Natural killer cell (primary cell): ENCODE measurements at places on chromosomes 16 and 17. TPM values are rescaled to one million over a fixed set of nuclear protein-coding genes. Genes with fewer than 3 reads are reported as not detected.
A peak's percentile ranks its signal among the peaks of the same experiment; 100 is the strongest.

DNA sequence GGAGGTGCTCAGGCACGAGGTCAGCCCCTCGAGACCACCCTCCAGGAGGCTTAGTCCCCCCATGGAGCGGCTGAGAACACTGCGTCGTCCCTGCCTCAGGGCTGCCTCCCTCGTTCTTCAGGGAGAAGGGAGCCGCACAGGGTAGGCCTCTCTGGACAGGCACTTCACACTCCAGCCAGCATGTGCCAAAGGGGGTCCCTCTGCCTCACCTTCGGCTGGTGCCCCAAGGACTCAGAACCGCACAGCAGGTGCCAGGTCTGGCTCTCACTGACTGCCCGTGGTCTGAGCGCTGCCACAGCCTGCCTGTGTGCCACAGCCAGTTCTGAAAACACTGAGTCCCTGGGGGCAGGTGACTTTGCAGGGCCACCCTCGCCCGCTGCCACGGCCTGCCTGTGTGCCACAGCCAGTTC is 7.1 kb downstream of the P2RX5 start:
- no peak for DNase-seq
- H3K27ac ChIP-seq: no peak overlapping the region
- peaks cover 46% of the 10 kb centered on the region for H3K4me1 ChIP-seq
- no peak overlapping the region for H3K4me3 ChIP-seq
- H3K27me3 ChIP-seq: peaks cover 3% of the 10 kb centered on the region

GRCh38 chr16:60816461-60816860 is 1219.8 kb downstream of the CDH8 start:
- H3K4me1 ChIP-seq: no peaks in the 10 kb centered on the region
- DNase-seq: no peak
- H3K27me3 ChIP-seq: no peaks in the 10 kb centered on the region
- H3K36me3 ChIP-seq: no peaks in the 10 kb centered on the region

GRCh38 chr17:50056217-50056960 is 479 bp downstream of the ITGA3 start:
- peak overlapping the region; percentile 42 for H3K4me3 ChIP-seq
- DNase-seq: peak; percentile 73
- H3K36me3 ChIP-seq: no peaks in the 10 kb centered on the region

The CEP112 gene
- 0.60 TPM for total RNA-seq

The CES4A gene
- 7.5 TPM for total RNA-seq

DNA sequence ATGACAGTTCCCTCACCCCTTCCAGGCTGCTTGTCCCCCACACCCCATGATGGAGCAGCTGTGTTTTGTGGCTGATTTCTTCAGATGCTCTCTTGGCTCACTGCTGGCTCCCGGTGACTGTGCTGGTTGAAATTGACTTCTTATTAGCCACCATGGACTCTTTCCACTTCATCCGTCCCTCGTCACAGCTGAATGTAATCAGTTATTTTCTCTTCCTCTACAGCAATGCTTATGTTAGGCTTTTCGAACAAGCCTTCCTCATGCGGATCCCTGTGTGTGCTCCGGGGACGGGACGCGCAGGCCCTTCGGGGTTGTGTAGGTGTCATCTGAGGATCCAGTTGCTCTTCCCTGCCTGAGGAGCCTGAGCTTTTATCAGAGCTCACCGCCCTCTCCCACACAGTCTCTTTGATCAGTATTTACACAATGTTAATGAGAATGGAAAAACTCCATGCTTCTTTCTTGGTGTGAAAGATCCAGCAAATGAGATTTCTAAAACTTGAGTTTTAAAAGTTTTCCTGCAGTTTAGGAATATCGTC is 87.5 kb downstream of the RPTOR start:
- no peaks in the 10 kb centered on the region for H3K4me1 ChIP-seq
- H3K27me3 ChIP-seq: no peaks in the 10 kb centered on the region
- H3K4me3 ChIP-seq: no peak overlapping the region
- DNase-seq: no peak

GRCh38 chr17:35879773-35880654 is at the start of gene CCL5:
TSS of gene CCL5 (minus strand) at chr17:35880360.
- H3K4me1 ChIP-seq: peaks cover 42% of the 10 kb centered on the region
- peak; percentile 85 for DNase-seq
- no peaks in the 10 kb centered on the region for H3K27me3 ChIP-seq

The MSLN gene
- not detected for total RNA-seq

DNA sequence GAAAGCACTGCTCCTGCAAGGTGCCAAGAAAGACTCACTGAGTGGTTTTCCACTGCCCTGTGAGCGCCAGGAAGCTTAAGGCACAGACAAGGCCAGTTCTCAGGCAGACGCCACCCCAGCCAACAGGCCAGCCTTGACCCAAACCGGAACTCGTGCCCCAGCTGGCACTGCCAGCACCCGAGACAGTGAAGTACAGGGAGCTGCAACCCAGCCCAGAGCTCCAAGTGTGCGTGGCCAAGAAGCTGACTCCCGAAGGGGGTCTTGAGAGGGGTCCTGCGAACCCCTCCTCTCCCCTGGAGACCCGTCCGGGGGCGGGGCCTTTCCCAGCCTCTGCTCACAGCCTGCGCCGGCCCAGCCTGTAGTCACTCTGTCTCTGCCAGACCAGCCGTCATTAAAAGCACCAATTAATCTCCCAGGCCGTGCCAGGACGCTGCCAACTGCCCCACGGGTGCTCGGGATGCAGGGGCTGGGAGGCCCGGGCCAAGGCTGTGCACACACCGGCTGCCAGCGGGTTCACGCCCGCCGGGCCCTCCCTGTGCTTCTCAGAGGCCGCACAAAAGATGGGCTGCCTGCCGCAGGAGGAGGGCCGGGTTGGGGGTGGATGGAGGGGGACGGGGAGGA is 4.4 kb upstream of the SOX8 start:
- H3K4me3 ChIP-seq: no peak overlapping the region
- peaks cover 7% of the 10 kb centered on the region for H3K27me3 ChIP-seq
- no peak for DNase-seq
- no peak overlapping the region for H3K27ac ChIP-seq

DNA sequence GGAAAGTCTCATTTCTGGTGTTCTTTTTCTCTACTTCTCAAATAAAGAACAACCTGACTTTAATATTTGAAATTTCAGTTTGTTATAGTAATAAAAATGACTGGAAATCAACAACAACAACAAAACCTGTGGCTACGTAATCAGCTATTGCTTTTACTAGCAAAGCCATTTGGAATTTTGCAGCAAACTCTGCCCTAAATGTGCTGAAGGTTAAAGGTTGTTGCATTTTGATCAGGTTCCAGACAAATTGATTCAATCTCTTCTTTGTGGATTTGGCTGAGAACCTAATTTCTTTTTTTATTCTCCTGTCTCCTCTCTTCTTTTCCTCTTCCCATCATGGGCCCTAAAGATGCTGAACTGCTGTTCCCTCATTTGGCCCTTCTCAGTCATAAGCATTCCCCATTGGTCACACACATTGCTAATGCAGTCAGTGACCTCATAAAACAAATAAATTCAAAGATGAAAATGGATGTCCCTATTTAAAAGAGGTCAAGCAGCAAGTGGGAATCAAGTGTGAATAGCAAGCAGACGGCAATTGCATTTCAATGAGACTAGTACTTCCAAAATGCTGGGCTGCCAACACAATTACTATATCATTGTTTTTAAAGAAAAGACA is 795.1 kb upstream of the CDH8 start:
- H3K4me3 ChIP-seq: no peak overlapping the region
- no peaks in the 10 kb centered on the region for H3K36me3 ChIP-seq
- H3K27me3 ChIP-seq: no peaks in the 10 kb centered on the region
- no peaks in the 10 kb centered on the region for H3K4me1 ChIP-seq

DNA sequence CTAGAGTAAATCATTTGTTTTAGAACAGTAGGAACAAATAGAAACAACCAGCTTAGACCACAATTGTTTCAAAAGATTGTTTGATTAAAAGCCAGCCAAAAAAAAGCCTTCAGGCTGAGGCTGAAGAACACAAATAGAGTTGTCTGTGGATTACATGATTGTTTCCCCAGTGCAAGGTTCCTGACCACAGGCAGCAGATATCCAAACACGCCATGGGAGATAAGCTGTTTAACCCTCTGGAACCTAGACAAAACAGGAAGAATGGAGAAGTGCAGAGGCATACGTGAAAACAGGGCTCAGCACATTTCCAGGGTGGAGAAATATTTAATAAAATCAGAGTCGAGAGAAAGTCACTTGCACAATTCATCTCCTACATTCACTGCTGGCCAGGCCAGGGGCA is 21.0 kb downstream of the ATPAF2 start:
- no peak overlapping the region for H3K27ac ChIP-seq
- H3K36me3 ChIP-seq: peaks cover 33% of the 10 kb centered on the region
- no peaks in the 10 kb centered on the region for H3K27me3 ChIP-seq
- no peaks in the 10 kb centered on the region for H3K4me1 ChIP-seq

The MT1G gene
- total RNA-seq: 0.80 TPM

The SHISA6 gene
- not detected for total RNA-seq

The HBQ1 gene
- total RNA-seq: not detected

The IL34 gene
- total RNA-seq: 0.48 TPM

GRCh38 chr17:78341559-78342448 is 18.1 kb downstream of the SOCS3 start:
- no peak for DNase-seq
- no peaks in the 10 kb centered on the region for H3K36me3 ChIP-seq
- H3K27ac ChIP-seq: peak overlapping the region; percentile 81
- peaks cover 61% of the 10 kb centered on the region for H3K4me1 ChIP-seq
- no peak overlapping the region for H3K4me3 ChIP-seq
- no peaks in the 10 kb centered on the region for H3K27me3 ChIP-seq

GRCh38 chr17:72846399-72846798 is 246.1 kb downstream of the SLC39A11 start:
- no peaks in the 10 kb centered on the region for H3K4me1 ChIP-seq
- H3K27ac ChIP-seq: no peak overlapping the region
- H3K36me3 ChIP-seq: no peaks in the 10 kb centered on the region
- no peak for DNase-seq
- H3K4me3 ChIP-seq: no peak overlapping the region

The KRT36 gene
- not detected for total RNA-seq

- no peaks in the 10 kb centered on the region for H3K4me1 ChIP-seq
- no peak for DNase-seq
- H3K4me3 ChIP-seq: no peak overlapping the region
- no peaks in the 10 kb centered on the region for H3K27me3 ChIP-seq
- no peak overlapping the region for H3K27ac ChIP-seq
- H3K36me3 ChIP-seq: peaks cover 39% of the 10 kb centered on the region
These were observed 88.2 kb downstream of the WDR59 start for GRCh38 chr16:74896389-74897370.

The TMEM114 gene
- not detected for total RNA-seq

GRCh38 chr16:77581706-77582105 is 140.6 kb upstream of the NUDT7 start:
- H3K27ac ChIP-seq: no peak overlapping the region
- no peak for DNase-seq
- peaks cover 4% of the 10 kb centered on the region for H3K27me3 ChIP-seq

DNA sequence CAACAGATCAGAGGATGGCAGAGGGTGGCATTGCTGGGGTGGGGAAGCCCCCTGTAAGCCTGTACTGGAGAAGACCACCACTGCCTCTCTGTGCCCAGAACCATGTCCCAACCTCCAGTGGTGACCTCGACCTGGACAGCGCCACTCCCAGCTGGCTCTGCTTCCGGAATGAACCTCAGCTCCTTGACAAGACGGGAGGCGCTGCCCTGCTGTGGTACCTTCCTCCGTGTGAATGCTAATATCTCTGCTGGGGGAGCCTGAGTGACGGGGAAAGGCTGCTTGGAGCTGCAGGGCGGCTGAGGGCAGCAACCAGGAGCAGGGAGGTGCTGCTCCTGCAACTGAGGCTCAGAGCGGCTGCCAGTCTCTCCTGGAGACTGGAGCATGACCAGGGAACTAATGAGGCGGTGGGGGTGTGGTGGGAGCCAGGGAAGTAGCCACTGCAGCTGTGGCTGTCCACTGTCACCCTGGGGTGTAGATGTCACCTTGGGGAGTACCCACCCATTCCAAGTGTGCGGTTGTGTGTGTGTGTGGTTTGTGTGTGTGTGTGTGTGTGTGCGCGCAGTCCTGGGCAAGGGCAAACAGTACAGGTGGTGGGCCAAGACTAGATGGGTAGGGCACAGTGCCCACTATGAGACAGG is 6.2 kb downstream of the PRCD start:
- H3K36me3 ChIP-seq: no peaks in the 10 kb centered on the region
- no peak overlapping the region for H3K4me3 ChIP-seq
- H3K27ac ChIP-seq: no peak overlapping the region

DNA sequence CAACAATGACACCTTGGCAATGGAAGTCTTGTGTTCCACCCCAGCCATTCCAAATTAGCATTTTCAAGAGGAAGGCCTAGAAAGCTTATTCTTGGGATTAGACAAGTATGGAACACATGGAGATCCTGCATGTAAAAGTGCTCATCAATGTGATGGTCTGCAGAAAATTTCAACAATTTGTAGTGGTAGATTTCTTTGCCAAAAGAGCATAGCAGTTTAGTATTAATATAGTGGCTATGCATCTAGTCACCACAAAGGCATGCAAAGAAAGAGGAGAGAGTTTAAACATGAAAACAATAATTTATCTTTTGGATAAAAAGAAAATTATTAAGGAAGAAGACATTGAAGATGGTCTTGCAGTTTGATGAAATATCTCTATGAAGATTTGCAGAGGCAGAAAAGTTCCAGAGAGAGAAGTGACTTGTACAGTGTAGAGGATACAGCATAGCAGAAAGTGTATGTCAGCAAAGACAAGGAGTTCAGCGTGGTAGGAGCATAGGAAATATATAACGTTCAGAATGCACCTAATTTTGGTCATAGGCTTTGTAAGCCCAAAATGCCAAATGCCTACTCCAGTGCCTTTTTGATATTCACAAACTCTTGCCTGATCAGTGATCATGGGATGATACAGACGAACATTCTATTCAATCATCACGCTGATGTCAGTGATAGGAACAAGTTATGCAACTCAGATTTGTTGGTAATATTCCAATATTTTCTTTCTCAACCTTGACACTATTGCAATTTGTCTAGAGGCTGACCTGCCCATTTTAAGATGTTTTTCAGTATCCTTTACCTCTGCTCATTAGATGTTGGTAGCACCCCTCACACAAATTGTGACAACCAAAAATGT is 727.9 kb upstream of the SOX9 start:
- no peaks in the 10 kb centered on the region for H3K36me3 ChIP-seq
- H3K4me3 ChIP-seq: no peak overlapping the region
- no peak overlapping the region for H3K27ac ChIP-seq
- H3K27me3 ChIP-seq: no peaks in the 10 kb centered on the region
- no peak for DNase-seq

The ADORA2B gene
- total RNA-seq: 0.41 TPM

- no peaks in the 10 kb centered on the region for H3K27me3 ChIP-seq
- H3K36me3 ChIP-seq: no peaks in the 10 kb centered on the region
- no peak overlapping the region for H3K27ac ChIP-seq
These were observed 43.5 kb downstream of the SNX29 start for GRCh38 chr16:12020009-12020408.

- peak overlapping the region; percentile 52 for H3K4me3 ChIP-seq
- H3K27ac ChIP-seq: peak overlapping the region; percentile 79
- DNase-seq: peak; percentile 32
- H3K4me1 ChIP-seq: peaks cover 4% of the 10 kb centered on the region
- peaks cover 2% of the 10 kb centered on the region for H3K36me3 ChIP-seq
- no peaks in the 10 kb centered on the region for H3K27me3 ChIP-seq
These were observed 64.1 kb downstream of the NF1 start for GRCh38 chr17:31158746-31159377.

- no peaks in the 10 kb centered on the region for H3K27me3 ChIP-seq
- H3K4me3 ChIP-seq: no peak overlapping the region
- H3K4me1 ChIP-seq: no peaks in the 10 kb centered on the region
- DNase-seq: no peak
- no peaks in the 10 kb centered on the region for H3K36me3 ChIP-seq
These were observed 34.2 kb upstream of the CCL2 start for GRCh38 chr17:34220752-34221395.

The HSD17B2 gene
- total RNA-seq: not detected
